ENCODE measurements at places on chromosomes 2 and 18.

GRCh38 chr2:27412419-27413152 lies 3.2 kb upstream of the PPM1G start:
- DNase-seq = no peak

GRCh38 chr2:136787970-136788369 lies 22.6 kb downstream of the THSD7B start:
- DNase-seq = no peak

DNA sequence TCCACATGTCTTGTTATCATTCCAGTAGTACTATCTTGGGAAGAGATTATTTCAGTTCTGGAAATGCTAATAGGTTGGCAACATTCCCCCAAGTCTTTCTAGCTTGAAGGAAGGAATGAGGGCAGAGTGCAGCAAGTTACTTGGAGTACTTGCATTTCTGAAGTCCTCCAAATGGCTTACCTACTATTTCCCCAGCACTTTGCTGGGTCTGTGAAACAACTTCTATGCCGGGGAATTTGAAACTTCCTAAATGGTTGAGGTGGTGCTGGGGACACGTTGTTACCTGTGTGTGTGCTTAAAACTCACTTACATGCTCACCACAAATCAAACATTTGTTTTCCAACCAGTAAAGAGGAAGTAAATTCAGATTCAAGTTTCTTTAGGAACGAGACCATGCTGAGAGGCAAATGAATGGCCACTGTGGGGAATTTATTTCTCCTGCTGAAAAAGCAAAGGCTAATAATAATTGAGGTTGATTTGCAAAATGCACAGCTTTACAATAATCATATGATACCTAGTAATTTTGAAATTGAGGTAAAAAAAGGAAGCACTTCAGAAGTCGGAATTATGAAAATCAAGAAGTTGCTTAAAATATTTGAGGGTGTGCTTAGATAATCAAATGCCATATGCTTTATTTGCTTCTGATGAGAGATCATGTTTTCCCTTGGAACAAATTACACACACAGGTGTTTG lies 1167.7 kb upstream of the ZEB2 start:
- DNase-seq = no peak

DNA sequence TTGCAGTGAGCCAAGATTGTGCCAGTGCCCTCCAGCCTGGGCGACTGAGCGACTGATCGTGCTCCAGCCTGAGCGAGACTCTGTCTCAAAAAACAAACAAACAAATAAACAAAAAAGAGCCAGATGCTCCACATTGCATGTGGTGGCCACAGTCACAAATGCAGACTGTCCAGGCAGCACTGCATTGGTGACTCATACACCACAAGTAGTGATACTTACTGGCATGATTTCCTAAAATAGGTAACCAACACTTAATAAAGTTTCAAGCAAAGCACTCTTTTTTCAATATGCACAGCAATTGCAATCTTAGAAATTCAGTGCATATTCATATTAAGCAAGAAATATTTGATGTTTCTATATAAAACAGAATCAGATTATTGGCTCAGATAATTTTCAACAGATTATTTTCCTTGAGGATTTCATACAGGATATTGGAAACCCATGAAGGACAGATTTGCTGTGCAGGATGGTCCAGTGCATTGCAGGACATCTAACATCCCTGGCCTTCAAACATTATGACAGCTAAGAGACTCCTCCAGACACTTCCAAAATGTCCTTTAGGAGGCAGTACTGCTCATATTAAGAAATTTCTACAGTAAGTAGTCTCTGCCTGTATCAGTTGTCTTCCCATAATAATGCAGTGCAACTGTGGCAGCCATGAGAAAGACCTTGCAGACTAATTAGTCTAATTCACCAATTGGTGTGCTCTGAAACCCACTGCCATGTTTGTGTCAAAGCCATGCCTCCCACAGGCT lies 10.5 kb upstream of the SLC1A4 start:
- DNase-seq = no peak
